ENCODE measurements at places on chromosomes 6 and 20. TPM values are rescaled to one million over a fixed set of nuclear protein-coding genes. Genes with fewer than 3 reads are reported as not detected.

The GRM4 gene
- total RNA-seq = not detected

The DDX27 gene
- total RNA-seq = 23.1 TPM

The KHDC1L gene
- total RNA-seq = not detected

The PRSS16 gene
- total RNA-seq = 2.8 TPM

The CSTF1 gene
- 32.8 TPM for total RNA-seq

The BCAS4 gene
- total RNA-seq = 18.8 TPM

The RBBP8NL gene
- not detected for total RNA-seq

The SLC26A8 gene
- total RNA-seq = not detected

The PTK7 gene
- total RNA-seq = 131 TPM

The FOXS1 gene
- not detected for total RNA-seq

The EPPIN gene
- total RNA-seq = not detected

The SLC24A3 gene
- total RNA-seq = 1.2 TPM
